ENCODE measurements at places on chromosomes 1 and 21.
A peak's percentile ranks its signal among the peaks of the same experiment; 100 is the strongest.

DNA sequence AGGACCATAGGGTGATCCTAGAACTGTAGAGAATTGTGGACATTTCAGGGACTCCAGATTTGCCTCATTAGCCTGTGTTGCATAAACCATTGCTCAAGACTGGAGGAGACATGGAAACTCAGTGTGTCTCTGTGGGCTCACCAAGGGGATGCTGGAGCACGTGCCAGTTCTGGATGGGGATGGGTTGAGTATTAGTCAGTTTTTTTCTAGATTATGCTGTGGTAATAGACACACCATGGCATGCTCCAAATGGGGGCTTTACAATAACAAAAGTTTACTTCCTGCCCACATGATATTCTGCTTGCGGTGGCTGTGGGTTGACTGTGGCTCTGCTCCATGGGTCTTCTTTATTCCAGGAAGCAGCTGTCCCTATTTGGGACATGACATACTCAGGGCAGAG is 125.4 kb downstream of the FOXD2 start:
- DNase-seq, result no peak

DNA sequence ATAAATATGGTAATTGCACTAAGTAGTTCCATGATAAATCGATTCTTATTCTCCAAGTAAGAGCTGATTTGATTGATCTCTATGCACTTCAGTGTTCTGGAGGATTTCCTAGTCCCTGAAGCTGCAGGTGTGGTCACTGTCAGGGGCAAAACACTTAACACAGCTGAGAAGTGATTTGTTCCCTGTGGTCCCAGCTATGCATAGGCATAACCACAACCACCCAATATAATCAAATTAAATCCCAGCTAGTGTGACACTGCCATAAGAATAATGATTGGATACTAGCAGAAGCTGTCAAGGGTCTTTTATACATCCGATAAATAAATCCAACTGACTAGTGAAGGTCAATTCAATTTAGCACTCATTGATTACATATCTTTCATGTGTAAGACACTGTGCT is 60.1 kb downstream of the PTGER3 start:
- no peak for DNase-seq

GRCh38 chr1:204713541-204713940 is 28.0 kb upstream of the LRRN2 start:
- no peak for DNase-seq

DNA sequence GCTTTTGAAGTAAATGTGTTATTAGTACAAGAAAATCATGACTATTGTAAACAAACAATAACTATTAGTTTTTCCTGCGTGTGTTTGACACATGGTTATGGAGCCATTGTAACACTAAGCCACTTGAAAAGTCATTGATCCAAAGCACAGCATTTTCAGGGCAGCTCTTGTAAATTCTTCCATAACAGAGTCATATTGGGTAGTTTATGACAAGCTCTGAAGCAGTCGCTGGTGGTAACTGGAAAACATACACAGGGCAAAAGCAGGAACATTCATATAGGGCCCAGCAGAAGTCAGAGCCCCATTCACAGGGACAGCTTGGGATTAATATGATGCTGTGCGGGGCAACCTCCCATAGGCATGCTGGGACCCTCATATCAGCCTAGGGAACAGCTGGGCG is 483.2 kb upstream of the PTBP2 start:
- DNase-seq, result no peak

- no peak for DNase-seq
Observed at GRCh38 chr1:198168227-198168626, 11.4 kb downstream of the NEK7 start.

DNA sequence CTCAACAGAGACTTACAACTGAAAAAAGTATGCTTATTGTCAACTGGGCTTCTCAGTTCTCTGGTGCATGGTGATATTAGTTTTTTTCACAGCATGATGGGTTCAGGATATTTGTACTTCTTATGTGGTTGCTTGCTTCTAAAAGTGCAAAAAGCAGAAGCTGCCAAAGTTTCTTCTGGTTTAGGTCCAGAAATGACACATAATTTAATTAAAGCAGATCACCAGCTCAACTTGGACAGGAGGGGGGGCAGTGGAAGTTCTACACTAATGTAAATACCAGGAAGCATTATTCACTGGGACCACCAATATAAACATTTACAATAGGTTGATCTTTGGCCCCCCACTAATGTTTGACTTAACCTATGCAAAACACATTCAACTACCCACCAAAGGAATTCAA is 354.8 kb upstream of the BRINP3 start:
- peak; percentile 10 for DNase-seq

- peak; percentile 51 for DNase-seq
Observed at GRCh38 chr1:111507411-111508201, 4.2 kb upstream of the ADORA3 start.

DNA sequence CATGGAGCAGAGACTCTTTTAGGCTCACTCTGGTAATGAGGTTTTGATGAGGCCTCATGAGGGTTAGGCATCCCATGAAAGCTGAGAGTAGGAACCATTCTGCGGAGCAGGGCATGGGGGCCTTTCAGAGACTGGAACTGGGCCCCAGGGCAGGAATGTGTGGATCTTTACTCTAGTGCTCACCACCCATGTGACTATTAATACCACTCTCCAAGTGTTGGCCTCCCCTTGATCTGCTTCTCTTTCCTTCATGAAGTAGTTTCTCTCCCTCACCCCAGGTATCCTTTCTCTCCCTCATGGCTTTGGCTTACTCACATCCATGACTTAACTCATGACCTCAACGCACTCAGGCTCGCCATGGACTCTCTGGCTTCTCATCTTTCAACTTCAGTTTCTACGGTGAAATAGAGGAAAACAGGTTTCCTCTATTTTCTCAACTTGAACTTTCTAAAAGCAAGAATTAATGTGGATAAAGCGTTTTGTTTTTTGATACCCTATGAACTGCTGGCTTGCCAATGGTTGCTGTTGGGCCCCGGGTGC is 50.5 kb upstream of the GADD45A start:
- no peak for DNase-seq

DNA sequence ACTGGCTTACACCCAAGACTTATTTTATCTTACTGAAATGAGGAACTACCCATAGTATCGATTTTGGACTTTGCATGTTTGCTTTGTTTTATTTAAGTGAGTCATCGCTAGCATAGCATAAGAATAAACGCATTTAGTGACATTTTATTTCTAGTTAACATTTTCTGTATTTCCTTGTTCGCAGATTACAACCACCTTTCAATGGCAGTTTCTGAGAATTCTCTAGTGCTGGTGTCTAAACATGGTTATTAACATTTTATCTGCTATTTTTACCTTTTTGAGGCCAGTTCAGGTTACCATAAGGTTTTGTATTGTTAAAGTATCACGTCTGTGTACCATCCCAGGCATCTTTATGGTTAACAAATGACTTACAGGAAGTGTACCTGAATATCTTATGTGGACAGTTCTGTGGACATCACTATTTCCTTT is 24.5 kb downstream of the EEIG2 start:
- DNase-seq, result peak; percentile 31

DNA sequence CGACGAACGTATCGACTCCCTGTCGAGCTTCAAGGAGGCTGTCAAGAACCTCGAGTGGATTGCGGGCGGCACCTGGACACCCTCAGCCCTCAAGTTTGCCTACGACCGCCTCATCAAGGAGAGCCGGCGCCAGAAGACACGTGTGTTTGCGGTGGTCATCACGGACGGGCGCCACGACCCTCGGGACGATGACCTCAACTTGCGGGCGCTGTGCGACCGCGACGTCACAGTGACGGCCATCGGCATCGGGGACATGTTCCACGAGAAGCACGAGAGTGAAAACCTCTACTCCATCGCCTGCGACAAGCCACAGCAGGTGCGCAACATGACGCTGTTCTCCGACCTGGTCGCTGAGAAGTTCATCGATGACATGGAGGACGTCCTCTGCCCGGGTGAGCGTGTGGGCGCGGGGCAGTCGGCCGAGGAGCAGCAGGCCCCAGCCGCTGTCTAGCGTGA is 28.0 kb downstream of the COL6A2 start:
- DNase-seq, result no peak

GRCh38 chr1:23178950-23179349 is 10.3 kb upstream of the LUZP1 start:
- no peak for DNase-seq

- no peak for DNase-seq
Observed at GRCh38 chr1:62288662-62289061, 30.6 kb downstream of the KANK4 start.

GRCh38 chr1:87783315-87783714 is 454.6 kb downstream of the LMO4 start:
- no peak for DNase-seq

DNA sequence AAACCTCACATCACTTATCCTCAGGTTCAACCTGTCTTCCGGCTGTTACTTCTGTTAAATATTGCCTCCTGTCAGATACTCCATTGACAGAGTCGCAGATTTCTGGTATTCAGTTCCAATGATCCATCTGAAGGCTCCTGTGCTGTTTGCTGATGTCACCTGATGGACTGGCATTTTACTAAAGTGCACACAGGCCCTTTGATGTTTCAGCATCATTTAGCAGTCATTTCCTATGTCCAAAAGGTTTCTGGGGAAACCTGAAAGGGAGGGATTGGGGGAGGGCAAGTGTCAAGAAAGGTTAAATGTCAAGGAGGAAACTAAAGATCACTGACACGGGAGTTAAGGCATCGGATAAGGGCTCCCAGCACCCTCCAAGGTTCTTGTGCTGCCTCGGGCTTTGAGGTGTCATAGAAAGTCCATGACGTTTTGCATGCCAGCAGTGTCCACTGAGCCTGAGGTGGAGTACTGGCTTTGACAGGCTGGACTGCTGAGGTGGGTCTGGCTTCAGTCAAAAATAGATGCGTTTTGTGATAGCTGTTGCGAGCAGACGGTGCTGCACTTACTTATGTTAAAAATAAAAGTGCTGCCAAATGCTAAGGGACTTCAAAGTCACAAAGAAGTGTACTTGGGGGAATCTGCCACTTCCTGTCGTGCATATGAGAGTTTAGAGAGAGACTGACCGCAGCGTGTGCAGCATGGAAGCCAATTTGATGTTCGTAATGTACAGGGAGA is 30.8 kb downstream of the XCL2 start:
- DNase-seq, result peak; percentile 21

- DNase-seq, result no peak
Observed at GRCh38 chr1:155466996-155467395, 95.6 kb downstream of the ASH1L start.

DNA sequence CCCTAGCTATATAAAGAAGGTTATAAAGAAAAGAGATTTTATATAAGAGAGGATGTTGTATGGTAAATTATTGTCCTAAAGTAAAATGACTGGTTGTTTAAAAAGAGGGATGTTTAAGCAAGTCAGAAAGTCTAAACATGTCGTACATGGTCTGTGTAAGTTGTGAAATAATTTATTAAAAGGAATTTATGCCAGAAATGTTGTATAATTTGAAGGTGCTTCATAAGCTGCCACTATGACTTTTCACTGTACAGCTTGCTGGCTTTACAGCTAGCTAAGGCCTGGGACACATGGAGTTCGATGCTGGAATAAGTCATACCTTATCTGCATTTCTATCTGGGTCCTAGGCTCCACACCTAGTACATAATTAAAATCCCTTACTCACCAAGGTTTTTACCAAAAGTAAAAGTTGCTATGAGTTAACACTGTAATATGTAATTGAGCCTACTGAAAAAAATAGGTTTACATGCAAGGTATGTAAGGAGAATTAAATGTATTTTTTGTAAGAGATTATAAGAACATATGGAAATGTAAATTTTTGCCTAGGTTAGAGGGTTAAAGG is 59.0 kb upstream of the EDEM3 start:
- DNase-seq, result no peak

DNA sequence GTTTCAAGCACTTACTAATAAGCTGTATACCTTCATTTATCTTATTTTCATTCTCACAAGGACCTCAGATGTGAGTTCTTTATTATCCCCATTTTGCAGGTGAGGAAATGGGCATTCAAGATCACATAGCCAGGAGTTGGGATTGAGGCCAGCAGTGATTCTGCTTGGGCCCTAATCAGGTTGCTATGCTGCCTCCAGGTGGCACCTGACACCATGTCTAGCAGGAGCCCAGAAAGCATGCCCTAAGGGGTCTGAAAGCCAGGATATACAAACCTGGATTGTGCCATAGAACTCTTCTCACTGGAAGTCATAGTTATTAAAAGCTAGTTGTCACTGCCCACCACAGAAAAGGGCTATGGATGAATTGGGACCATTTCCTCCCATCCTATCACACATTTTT is 61.1 kb downstream of the FYB2 start:
- peak; percentile 42 for DNase-seq

DNA sequence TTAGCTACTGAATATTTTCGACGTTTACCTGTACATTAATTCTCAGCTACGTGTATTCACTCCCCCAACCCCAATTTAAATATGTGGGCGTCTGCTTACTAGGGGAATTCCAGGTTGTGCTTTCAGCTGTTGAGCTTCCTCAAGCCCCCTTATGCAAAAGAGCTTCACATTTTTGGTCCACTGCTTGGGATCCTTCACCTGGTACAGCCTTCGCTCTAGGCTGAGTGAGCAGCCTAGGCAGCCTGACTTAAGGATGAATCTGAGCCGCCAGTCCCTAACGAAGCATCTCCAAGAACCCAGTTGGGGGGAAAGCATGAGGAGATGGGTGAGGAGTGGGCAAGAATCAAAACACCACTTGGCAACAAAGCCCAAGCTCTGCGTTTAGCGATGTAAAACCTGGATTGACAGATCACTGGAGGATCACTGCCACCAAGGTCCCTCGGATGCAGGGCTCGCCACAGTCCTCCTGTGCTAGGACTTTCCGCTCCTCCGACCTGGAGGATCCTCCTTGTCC is 674 bp downstream of the BCL10 start:
- no peak for DNase-seq

DNA sequence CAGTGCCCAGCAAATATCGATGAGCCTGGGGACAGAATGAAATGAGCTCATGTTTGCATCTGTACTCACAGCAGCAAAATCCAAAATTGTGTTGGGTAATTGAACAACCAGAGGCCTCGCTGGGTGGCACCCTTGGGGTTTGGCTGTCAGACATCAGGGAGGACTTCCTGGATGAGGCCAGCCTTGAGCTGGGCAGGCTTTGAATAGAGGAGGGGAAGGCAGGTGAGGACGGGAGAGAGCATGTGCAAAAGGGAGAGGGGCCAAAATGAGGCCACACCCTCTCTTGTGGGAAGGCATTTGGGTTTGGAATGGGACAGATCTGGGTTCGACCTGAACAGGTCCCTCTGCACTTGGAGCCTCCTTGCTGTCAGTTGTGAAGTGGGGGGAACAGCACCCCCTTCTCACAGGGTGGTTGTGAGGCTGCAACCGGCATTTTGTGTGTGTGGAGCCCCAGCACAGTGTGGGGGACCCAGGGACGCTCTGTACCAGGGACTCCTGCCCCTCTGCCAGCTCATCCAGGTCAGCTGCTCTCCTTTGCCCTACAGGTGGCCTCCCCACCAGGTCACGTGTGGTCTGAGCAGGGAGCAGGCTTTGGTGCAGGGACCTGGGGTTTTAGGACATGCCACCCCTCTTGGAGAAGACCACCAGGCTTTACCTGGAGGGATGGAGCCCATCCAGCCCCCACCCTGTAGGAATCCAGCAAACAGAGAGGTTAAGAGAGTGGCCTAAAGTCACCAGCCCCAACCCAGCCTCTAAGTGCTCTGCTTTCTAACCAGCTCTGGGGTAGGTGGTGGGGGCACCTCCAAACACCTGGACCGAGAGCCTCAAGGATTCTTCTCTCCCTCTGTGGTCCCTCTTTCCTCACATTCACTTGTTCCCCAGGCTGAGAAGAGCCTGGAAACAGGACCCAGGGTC is 521.8 kb downstream of the PTPRU start:
- DNase-seq, result no peak
